ENCODE measurements at places on chromosomes 4 and X.

DNA sequence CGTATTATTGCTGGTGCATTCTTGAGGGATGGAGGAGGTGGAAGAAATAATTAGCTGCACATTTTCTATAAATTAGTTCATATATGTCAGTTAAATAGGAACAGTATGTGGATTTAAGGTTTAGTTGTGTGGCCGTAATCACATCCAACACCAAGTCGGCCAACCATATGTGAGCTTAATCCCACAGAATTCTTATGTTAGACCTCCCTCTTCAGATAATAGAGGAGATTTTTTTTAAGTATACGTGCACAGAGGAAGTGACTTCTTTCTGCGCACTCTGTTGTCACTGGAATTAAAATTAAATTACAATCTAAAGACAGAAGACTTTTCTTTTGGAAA is 2.1 kb downstream of the SEPTIN11 start:
- DNase-seq: no peak

DNA sequence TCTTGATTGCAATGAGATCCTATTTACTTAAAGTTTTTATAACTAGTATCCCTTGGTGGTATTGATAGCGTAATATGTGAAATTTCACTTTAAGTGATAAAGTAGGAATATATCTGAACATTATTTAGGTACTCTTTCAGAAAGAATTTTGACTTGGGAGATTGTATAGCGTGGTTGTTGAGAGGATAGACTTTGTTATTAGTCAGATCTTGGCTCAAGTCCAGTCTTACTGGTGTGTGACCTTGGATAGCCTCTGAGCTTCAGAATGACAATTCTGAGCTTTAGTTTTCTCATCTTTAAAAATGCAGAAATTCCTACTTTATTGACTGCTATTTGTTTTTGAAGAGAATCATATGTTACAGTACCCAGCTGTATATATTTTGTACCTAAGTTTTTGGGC is 32.6 kb downstream of the DCK start:
- DNase-seq: no peak

DNA sequence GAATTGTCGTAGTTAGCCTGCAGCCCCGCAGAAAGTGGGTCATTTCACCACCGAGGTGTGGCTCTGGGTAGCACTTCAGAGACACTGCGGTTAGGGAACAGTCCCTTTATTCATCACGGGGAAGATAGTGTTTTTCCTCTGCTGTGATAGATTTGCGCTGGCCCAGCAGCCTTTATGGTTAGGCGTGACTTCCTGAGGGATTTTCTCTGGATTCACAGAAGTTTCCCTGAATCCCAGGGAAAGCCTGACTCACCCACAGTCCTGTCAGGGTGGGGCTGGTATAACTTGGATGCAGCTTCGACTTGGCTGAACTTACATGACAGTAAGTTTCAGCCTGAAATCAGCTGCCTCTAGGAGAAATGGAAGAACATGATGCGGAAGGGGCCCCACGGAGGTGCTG is 196.3 kb upstream of the HHIP start:
- no peak for DNase-seq

DNA sequence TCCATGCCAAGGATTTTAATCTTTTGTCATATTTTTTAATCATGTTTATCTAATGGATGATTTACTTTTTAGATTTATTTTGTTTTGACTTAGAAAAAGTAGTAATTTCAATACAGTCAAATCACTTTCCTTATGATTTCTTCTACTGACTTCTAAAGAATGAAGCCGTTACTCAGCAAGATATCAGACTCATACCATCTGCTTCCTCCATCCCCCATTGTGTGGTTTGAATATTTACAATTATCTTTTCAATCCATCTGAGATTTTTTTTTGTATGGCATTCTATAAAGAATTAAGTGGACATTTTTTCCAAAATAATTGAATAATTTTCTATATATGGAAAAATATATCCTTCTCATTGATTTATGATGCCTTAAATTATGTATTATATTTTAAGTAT is 565.4 kb upstream of the ATOH1 start:
- DNase-seq: no peak

DNA sequence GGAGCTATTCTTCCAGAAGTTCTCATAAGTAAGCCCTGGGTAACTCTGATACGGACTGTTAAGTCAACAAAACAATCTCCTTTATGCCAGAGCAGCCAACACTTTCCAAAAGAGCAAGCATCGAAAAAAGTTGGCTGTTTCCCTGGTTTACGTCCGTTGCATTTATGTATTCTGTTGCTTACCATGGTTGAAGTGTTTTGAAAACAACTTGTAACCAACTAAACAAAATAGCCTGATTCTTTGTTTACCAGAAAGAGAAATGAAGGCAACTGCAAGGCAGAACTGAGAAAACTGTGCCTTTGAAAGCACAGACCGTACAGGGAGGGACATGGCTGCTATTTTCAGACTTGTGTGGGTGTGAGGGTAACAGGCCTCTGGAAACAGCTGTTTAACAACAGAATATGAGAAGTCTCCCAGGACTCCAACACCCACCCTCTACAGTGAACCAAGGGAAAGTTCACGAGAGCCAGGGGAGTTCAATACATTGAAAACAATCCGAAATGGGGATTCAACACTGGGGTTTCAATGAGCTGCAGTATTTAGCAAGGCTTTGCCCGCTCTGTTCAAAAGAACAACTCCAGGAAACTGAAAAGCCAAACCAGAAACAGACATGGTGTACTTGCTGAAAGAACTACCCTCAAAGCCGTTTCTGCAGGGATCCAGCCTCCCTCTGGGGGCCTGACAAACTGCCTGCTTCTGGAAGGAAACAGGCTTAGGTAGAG is 95.8 kb upstream of the EGFL6 start:
- DNase-seq: no peak

GRCh38 chrX:132059973-132060540 is 37.0 kb downstream of the STK26 start:
- no peak for DNase-seq

DNA sequence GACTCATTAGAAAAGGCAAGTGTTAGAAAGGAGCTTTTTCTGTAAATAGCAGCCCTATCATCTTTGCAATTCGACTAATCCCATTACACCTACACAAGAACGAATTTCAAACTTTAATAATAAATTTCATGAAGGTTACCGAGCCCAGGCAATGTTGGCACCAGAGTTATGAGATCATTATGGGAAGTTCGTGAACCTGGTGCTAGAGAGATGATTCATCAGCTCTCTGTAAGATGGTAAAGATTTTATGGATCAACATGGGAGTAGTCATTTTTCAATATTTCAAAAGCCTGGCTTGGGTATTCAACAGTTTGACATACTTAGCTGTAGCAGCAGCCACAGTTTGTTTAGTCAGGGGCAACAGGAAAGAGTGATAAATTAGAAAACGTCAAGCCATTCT is 35.8 kb downstream of the AMELX start:
- no peak for DNase-seq

DNA sequence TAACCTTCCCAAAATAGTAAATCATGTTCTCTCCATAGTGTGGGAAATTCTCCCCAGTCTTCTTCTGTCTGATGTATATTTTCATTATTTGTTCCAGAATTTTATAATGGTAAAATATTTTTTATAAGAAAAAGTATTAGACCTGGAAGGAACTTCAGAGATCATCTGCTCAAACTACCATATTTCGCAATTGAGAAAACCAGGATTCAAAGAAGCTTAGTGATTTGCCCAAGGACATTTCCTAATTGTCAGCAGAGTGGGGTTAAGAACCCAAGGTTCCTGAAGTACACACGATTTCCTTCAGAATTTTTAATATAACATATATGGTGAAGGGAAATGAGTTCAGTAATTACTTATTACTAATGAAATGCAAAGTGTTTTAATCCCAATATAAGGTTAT is 24.1 kb downstream of the OCIAD1 start:
- no peak for DNase-seq

DNA sequence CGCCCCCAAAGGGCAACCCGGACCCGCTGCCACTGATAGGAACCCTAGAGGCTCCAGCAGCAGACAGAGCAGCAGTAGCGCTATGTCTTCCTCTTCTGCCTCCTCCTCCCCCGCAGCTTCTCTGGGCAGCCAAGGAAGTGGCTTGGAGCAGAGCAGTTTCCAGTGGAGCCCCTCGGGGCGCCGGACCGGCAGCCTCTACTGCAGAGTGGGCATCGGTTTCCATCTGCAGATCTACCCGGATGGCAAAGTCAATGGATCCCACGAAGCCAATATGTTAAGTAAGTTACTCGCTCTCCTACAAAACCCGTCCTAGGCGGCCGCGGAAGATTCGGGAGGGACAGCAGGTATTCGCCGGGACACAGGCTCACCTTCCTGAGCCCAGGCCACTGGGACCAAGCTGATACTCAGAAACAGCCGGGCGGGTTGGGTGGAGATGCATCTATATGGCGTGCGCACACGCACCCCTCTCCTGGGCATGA is 477 bp downstream of the FGF5 start:
- no peak for DNase-seq

- DNase-seq: no peak
These were observed 764.6 kb upstream of the FTHL17 start for GRCh38 chrX:31836479-31836878.
